PC-3 (cell line): ENCODE measurements at places on chromosomes 5 and 9. TPM values are rescaled to one million over a fixed set of nuclear protein-coding genes. Genes with fewer than 3 reads are reported as not detected.
A peak's percentile ranks its signal among the peaks of the same experiment; 100 is the strongest.

Gene TAF11L5
- total RNA-seq: not detected in 2 replicates

Gene NEUROG1
- total RNA-seq: not detected in 2 replicates

Gene ZDHHC11
- total RNA-seq: 21.5 and 26.0 TPM in 2 replicates

Gene TRIM36
- 0.15 TPM in 1 of 2 replicates, not detected in the other for total RNA-seq

Gene CCDC192
- not detected in 2 replicates for total RNA-seq

Gene ZDHHC11B
- total RNA-seq: 0.40 and 2.1 TPM in 2 replicates

Gene CBY3
- 1.4 TPM in 1 of 2 replicates, not detected in the other for total RNA-seq

Gene SLC9A3
- 4.7 and 4.9 TPM in 2 replicates for total RNA-seq

DNA sequence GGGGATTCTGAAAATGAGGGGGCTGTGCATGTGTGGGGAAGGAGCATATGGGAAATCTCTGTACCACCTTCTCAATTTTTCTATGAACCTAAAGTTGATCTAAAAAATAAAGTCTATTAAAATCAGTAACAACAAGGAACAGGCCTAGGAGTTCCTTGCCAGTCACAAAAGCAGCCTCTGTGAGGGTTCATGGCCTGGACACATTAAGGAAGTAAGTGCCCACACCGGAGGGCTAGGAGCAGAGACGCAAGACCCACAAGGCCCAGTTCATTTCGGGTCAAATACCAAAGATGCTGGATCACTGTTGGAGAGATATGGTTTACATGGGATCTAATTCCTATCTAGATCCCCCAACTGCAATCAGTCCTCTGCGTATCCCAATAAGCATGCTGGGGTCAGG lies 88.4 kb downstream of the SEMA4D start:
- DNase-seq: no peak

- no peak for DNase-seq
Measured at GRCh38 chr9:82192211-82192610, 203.6 kb downstream of the SPATA31D1 start.

DNA sequence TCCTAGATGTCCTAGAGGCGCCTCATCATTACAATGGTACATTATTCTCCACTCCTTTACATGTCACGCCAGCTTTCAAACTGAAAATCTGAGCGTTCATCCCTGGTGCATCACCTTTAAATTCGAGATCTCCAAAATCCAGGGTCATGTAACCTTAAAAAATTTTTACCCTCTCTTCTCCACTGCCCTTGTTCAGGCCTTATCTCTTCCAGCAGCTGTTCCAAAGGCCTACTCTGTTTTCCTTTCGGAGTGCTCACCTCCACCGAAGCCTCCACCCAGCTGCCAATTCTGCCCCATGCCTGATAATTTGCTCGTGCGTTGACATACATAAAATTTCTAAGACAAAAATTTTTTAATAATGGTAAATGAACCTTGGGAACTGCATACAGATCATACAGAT lies 950 bp upstream of the MSH3 start:
- no peak for DNase-seq

DNA sequence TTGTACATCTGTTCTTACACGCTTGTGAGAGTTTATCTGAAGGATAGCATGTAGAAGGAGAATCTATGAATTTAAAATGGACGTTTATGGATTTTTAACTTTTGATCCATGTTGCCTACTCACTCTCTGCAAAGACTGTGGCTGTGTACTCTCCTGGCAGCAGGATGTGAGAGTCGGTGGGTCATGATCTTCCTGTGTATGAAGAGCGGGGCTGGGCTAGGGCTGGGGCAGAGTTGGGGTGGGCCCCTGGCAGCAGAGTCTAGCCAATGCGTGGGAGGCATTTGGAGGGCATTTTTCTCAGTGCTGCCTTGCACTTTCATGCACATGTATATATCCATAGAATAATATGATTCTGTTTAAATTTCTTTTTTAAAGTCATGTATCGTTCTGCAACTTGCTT lies 24.0 kb upstream of the DAB2IP start:
- DNase-seq: no peak

DNA sequence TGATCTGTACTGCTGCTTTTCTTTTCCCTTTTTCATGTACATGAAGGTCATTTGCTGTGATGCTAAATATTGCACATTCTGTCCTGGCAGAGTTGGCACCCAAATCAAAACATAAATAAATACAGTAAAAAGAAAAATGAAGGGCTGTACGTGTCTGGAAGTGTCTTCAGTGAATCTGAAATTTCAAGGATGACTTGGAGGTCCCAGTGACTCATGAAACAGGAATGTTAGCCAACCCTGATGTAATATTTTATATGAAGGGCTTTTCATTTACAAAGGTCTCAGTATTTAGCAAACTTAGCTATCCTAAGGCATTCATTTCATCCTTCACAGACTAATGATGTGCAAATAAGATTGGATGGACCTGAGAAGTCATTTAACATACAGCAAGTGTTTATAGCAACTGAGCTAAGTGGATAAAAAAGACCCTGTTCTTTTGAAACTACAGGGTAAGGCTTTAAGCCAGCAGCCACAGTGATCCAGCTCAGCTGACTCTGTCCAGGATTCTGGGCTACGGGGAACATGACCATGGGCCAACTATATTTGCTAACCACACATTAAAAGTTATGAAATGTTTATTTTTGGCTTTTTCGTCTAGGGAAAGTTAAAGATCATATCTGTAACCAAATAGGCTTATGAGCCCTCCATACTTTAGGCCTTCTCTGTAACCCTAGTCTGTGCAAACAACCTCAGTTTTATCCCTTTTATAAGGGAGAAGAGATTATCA lies 104.0 kb upstream of the DMRTA1 start:
- DNase-seq: peak; percentile 88

DNA sequence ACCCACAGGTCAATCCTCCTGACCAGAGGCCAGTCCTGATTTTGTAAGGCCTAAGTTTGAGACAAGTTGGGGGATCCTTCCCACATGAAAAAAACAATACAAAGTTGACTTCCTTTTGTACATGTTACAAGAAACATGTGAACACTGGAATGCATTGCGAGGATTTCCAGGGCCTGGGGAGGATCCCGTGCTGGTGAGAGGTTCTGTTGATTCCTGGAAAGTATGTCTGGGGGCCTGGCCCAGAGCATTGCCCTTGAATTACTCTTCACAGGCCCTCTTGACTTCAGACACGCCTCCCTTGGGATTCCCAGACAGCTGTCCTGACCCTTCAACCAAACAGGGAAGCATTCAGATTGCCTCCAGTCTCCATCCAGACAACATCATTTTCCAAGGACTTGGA lies 234.2 kb upstream of the IRX2 start:
- no peak for DNase-seq

GRCh38 chr5:132410451-132411303 lies 41.2 kb downstream of the SLC22A5 start:
- DNase-seq: peak; percentile 64

DNA sequence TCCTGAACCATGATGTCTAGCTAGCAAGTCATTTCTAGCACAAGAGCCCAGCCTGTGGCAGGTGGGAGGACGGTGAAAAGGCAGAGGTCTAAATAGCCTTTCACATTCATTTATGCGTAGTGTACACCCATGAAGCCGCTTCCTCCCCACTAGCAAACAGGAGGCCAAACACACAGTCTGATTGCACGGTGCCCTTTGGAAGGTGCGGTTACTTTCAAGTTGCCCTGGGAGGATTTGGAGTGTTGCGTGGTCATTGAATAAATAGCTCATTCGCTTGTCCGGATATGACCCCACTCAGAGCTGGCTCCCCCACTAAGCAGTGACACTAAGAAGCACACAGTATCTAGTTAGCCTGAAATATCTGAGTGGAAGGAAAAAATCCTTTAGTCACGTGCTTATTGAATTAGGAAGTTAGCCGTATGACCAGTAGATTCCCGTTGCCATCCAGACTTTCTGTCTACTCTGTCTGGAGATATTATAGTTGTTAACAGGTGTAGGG lies 664 bp upstream of the ARSB start:
- peak; percentile 48 for DNase-seq

DNA sequence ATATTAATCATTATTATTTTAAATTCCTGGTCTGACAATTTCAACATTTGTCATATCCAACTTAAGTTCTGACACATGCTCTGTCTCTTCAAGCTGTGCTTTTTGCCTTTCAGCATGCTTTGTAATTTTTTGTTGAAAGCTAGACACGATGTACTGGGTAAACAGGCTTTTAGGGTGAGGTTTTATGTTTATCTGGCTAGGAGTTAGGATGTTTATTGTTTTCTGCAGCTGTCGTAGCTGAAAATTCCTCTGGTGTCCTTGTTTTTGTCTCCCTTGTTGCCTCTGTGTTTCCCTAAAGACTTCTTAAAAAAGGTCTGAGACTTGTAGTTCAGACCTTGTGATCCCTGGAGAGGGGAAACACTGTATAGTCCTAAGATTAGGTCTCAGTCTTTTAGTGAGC lies 20.6 kb downstream of the TUT7 start:
- DNase-seq: no peak

- DNase-seq: no peak
Measured at GRCh38 chr5:118379470-118379869, 608.9 kb downstream of the DTWD2 start.

GRCh38 chr5:98630621-98631020 lies 142.8 kb upstream of the RGMB start:
- no peak for DNase-seq

DNA sequence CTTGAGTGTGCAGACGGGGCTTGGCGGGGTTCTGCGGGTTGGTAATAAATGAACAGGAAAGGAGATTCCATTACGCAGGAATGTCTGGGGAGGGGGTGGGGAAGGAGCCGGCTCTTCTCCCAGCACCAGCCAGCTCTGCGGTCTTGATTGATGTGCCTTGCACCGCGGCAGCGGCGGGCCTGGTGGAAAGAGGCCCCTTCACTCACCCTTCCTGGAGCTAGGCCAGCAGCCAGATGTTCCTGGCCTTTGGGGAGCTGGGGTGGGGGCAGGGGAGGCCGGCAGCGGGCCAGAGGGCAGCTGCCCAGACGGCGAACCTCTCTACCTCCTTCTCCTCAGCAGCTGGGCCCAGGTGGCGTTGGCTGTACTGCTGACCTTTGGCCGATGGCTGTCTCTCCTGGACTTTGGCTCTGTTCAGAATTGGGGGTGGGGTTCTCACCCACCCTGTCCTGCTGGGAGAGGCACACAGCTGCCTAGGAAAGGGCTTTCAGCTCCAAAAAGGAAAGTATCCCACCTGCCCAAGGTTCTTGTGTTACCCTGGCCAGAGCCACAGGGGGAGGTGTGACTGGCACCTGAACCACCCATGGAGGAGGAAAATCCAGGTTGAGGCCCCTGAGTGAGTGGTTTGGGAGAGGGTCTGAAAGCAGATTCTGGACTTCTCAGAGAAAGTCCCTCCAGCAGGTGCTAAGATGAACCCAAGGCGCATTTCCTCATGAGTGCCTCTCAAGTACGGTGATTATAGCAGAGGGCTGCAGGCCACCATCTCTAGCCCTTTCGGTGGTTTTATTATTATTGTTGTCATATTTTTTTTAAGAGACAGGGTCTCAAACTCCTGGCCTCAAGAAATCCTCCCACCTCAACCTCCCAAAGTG lies 58.0 kb upstream of the SYNPO start:
- DNase-seq: no peak

GRCh38 chr5:135441350-135441831 lies 5.8 kb downstream of the DCANP1 start:
- no peak for DNase-seq

GRCh38 chr5:57717555-57717954 lies 234.9 kb upstream of the ACTBL2 start:
- no peak for DNase-seq

GRCh38 chr5:53996008-53996407 lies 314.4 kb downstream of the ARL15 start:
- no peak for DNase-seq

DNA sequence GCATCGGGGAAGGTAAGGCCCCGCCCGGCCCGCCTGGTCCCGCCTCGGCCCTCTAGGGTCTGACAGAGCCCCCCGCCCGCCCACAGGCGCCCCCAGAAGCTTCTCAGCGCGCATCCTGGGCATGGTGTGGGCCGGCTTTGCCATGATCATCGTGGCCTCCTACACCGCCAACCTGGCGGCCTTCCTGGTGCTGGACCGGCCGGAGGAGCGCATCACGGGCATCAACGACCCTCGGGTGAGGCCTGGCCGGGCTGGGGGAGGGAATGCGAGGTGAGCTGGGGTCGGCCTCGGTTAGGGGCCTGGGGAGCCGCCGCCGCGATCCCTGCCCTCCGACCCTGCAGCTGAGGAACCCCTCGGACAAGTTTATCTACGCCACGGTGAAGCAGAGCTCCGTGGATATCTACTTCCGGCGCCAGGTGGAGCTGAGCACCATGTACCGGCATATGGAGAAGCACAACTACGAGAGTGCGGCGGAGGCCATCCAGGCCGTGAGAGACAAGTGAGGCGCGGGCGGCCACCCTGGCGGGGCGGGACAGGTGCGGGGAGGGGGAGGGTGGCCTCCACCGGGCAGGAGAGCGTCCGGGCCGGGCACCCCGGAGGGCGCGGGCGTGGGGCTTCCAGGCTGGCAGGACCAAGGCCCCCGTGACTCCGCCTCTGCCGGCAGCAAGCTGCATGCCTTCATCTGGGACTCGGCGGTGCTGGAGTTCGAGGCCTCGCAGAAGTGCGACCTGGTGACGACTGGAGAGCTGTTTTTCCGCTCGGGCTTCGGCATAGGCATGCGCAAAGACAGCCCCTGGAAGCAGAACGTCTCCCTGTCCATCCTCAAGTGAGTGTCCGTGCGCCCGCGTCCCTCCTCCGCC lies 7.1 kb downstream of the LRRC26 start:
- DNase-seq: no peak

DNA sequence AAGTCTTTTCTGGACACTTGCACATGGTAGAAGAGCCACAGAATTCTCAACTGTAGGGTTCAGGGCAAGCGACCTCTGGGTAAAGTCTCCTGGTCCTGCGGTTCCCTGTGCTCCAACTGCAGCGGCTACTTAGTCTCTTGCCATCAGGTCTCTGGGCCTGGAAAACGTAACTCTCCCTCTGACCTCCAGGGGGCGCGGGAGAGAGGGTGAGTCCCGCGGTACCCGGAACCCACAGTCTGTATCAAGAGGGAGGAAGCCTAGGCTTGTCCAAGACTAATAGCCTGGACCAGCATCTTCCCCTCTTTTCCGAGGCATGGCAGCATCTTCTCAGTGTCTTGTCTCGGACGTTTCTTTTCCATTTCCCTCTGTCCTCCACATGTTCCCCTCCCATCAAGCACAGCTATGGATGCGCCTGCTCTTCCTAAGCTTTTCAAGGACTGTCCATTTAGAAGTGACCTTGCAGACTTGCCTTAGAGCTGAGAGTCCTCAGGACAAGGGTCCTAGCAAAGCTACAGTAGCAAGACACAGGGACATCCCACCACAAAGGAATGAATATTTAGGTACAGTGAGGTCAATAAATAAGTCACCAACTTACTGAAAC lies 59.3 kb downstream of the FSTL4 start:
- DNase-seq: peak; percentile 63

DNA sequence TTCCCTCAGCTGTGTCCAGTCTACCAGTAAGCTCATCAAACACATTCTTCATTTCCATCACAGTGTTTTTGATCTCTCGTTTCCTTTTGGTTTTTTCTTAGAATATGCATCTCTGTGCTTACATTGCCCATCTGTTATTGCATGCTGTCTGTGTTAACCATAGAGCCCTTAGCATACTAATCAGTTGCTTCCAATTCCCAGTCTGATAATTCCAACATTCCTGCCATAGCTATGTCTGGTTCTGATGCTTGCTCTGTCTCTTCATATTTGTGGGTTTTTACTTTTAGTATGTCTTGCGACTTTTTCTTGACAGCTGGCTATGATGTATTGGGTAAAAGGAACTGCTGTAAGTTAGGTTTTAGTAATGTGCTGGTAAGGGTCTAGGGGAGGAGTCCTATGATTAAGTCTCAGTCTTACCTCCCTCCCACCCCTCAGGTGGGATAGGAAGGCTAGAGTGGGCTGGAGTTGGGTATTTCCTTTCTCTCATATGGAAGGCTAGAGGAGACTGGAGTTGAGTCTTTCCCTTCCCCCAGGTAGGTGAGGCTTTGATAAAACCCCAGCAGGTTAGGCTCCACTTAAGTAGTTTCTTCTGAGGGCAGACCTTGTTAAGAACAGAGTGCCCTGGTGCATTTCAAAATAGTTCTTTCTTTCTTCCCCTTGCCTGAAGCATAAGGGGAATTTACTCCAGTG lies 99.1 kb upstream of the RASGRF2 start:
- DNase-seq: no peak
